ENCODE measurements at places on chromosomes 1 and 21.

- peak; percentile 55 for DNase-seq
Measured at GRCh38 chr1:100184536-100184935, 6.5 kb upstream of the LRRC39 start.

DNA sequence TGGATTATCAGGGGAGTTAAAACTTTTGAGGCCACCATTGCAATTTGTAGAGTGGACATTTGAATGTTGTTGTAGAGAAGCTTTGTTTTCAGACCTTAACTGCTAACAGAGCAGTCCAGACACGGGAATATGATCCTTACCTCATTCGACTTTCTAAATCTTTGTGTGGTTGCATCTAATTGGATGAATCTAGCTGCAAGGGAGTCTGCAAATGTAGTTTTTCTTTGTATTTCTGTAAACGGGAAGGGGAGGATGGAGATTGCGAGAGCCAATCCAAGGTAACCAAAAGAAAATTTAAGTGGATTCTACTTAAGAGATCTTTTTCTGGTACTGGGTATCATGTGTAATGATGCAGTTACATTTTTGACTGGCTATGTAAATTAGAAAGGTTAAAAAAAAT is 110.2 kb downstream of the FMN2 start:
- no peak for DNase-seq

- no peak for DNase-seq
Measured at GRCh38 chr21:46193829-46194373, 9.6 kb upstream of the SPATC1L start.

- DNase-seq, result no peak
Measured at GRCh38 chr21:43355925-43356289, 71.0 kb downstream of the SIK1 start.

DNA sequence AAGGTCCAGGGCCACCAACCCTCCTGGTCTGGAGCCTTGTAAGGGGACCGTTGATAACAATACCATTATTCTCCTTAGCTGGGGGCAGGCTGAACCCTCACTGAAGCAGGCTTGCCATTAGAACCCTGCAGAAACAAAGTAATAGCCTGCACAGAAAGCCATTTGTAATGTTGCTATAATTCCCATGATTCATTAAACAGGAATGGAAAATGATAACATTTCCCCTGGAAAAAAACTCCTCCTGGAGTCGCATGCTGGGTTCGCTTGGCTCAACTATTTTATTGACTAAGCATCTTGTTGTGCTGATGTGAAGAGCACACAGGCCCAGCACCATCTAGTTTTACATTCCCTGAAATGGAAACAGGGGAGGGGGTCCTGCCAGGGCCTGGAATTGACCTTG is 155.6 kb upstream of the CSF3R start:
- peak; percentile 31 for DNase-seq

DNA sequence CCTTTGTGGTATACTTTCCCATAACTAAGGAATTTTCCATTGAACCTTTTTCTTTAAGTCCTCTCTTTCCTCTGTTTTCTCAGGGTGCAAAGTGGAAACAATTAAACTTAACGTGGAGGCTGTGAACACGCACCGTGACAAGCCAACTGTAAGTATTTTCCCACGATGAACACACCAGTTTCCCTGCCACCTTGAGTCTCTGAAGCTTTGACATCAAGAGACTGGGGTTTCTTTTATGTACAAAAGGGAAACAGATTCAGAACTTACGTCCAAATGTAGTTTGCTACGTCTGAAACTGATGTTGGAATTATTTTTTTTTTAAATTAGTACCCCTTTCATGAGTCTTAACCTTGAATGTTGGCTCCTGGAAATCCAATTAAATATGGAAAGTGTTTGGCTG is 17.2 kb upstream of the C4BPB start:
- DNase-seq, result no peak

DNA sequence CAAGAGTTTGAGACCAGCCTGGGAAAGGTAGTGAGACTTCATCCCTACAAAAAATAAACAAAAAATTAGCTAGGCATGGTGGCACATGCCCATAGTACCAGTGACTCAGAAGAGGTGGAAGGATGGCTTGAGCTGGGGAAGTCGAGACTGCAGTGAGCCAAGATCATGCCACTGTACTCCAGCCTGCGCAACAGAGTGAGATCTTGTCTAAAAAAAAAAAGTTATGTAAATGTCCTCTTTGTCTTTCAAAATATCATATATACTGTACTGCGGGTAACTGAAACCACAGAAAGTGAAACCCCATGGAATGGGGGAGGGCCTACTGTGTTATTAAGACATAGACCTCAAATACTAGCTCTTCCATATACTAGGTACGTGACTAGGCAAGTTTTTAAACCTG is 20.8 kb downstream of the ACADM start:
- DNase-seq, result no peak

DNA sequence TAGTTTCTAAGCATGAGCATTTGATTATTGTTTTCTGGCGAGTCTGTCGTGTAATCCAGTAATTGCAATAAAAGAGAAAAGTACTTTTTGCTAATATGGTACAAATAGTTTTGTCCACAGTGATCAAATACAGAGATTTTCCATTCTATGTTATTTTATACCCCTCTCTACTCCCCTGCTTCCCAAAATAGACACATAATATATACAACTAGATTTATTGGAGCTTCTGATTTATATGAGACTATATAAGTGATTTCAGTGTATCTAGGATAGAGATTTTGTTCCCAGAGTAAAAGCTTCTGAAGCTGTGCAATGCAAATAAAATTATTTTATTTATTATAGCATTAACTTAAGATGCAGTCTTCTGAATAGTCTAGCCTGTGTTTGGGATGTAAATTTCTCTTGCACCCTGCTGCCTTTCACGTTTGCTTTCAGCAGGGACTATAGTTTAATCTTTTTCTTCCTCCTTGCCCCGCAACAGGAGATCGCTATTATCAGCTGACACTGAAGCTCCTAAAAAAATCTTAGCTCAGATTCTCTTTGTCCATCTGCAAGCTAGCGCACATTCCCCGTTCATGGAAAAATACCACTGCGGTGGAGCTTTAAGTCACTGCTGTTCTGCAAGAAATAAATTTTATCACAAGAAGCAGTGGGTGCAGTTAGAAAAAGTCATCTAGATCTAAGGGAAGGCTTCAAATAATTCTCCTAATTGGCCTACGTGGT is 273.3 kb downstream of the DISC1 start:
- DNase-seq, result no peak

DNA sequence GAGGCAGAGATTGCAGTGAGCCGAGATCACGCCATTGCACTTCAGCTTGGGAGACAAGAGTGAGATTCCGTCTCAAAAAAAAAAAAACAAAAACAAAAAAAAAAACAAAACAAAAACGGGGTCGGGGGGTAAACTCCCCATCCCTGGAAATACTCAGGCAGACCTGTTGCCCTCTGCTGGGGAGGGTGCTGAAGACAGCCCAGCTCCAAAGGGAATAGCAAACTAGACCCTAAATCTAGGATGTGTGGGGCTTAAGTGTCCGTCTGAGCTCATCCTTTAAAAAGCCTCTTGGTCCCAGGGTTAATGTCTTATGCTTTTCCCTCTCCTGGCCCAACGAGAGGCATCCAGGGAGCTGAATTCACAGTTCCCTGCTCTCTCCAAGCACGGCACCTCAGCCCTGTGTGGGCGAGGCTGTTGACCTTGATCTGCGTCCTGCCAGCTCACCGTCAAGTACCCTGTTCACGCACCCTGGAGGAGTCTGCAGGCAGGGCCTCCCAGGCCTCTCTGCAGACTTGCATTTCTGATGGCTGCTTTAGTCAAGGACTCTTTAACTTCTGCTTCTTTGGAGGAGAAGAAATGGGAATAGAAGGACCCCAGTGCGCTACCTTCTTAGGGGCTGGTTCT is 22.3 kb downstream of the KCND3 start:
- no peak for DNase-seq

DNA sequence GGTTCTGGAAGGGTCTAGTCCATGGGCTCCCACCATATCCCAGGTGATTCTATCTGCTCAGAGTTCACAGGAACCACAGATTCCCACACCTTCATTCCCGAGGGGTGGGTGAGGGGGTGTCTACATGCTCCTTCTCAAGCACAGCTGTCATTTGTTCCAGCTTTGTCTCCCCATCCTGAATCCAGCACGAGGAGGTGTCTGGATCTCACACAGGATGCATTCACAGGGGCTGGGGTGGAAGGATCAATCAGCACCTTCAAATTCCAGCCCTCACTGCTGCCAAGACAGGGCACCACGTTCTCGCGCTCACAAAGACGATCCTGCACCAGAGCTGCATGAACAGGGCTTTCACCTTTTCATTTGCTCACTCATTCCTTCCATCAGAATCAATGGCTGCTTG is 52.7 kb downstream of the TCP10L start:
- no peak for DNase-seq

GRCh38 chr1:193909406-193910082 is 723.1 kb upstream of the B3GALT2 start:
- no peak for DNase-seq

DNA sequence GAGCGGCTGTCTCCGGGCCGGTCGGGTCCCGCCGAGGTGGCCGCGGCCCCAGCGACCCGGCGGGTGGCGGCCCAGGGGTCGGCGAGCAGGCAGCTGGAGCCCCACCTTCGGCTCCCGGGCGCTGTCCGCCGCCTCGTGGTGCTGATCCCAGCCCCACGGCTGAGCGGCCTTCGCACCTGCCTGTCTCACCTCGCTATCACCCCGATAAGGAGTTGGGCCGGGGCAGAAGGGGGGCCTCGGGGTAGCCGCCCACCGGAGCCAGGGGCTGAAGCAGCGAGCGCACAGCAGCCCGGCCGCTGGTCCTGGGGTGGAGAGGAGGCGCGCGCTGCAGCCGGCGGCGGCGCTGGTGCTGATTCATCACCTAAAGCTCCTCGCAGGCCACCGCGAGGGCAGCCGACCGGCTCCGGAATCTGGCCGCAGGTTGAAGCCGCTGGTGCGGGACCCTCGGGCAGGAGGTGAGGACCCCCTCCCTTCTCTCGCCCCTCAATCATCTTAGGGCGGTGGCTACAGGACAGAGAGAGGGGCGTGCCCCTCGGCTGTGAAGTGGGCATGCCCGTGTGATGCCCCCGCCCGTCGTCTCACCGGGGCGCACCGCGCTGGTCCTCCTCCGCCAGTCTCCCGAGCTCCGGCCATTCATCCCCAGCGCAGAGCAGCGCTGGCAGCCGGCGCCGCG is 575 bp downstream of the TRIM67 start:
- peak; percentile 46 for DNase-seq

GRCh38 chr1:32886004-32886827 is at the start of gene HPCA:
Gene HPCA, plus strand, starts transcription at chr1:32886491. Its CDS starts 2,408 bp downstream, at chr1:32888899.
- DNase-seq, result peak; percentile 34

GRCh38 chr1:241612533-241613477 is 27.4 kb downstream of the CHML start:
- DNase-seq, result peak; percentile 66

- no peak for DNase-seq
Measured at GRCh38 chr1:79738101-79738500, 731.6 kb upstream of the ADGRL4 start.

DNA sequence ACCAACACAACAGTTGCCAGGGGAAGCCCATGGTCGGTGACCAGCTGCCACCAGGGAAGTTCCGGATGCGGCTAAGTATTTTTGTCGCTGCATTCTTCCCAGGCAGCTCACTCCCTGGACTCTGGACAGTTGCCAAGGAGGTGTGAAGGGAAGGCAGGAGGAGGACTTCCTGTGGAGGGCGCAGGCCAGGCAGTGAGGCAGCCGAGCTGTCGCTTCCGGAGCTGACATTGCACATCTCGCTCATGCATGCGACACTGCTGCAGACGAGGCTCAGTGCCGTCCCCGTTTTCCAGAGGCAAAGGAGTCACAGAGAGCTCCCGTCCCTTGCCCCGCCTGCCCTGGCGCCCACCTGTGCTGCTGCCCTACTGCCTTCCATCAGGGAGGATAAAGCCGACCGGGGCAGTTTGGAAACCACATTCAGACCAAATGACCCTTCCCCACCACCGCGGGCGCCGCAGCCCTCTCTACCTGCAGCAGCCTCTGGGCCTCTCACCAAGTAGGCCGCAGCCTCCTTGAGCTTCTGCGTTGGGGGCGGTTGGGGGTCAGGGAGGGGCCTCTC is 81.4 kb downstream of the NENF start:
- peak; percentile 54 for DNase-seq

DNA sequence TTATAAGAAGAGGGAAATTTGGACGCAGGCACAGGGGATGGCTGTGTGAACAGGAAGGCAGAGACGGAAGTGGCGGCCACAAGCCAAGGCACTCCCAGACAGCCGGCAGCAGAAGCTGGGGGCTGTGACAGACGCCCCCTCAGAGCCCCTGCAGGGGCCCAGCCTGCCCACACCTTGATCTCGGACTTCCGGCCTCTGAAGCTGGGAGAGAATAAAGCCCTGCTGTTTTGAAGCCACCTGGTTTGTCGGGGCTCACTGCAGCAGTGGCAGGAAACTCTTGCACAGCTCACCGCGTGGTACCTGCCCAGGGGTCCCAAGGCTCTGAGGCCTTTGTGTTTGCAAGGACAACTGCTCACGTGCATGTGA is 13.7 kb downstream of the MEGF6 start:
- no peak for DNase-seq

GRCh38 chr1:58971629-58972140 is 187.8 kb upstream of the JUN start:
- no peak for DNase-seq

DNA sequence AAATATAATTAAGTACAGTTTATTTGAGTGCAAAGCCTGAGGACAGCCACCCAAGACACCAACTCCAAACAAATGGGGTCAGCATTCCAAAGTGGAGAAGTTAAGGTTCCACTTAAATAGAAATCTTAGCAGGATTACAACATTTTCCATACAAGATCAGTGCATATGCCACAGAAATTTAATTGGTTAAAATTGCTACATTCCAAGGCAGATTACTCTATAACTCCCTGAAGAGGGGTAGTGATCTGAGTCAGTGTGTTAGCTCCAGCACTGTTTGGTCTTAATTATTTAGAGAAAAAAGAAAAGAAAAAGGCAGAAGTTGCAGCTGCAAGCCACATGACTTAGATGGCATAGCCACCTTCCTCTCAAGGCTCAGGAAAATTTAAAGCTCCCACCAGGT is 297.5 kb downstream of the HHIPL2 start:
- DNase-seq, result no peak

- peak; percentile 2 for DNase-seq
Measured at GRCh38 chr1:115929881-115930280, 46.4 kb upstream of the SLC22A15 start.

- DNase-seq, result no peak
Measured at GRCh38 chr1:46691997-46692790, 20.5 kb downstream of the TEX38 start.

DNA sequence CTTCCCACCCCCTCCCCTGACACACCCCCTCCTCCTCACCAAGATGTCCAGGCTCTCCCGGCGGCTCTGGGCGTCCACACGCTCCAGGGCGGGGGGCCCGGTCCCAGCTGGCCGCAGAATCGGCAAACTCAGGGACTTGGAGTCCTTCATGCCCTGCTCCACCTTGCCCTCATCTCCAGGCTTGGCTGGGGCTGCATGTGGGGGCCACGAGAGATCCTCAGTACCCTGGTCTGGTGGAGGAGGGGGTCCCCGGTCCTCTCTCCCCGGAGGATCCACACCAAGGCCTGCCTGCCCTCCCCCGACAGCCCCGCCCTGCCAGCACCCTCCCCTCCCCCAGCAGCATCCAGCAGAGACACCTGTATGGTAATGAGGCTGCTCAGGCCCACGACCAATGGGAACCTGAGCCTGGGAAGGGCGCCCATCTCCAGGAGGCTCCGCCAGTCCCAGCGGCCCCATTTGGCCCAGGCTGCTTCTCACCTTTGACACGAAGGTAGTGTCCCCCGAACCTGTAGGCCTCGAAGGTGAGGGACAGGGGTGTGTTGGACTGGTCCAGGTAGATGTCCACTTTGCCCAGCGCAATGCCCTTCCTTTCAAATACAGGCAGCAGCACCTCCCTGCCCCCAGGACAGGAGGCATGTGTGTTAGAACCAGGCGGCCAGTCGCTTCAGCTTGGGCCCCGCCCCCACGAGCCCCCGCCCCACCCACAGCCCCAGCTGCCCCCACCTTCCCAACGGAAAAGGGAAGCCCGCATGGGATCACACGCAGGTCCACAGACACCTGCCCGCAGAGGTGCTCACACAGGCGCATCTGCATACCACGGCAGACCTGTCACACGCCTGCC is 8.2 kb upstream of the TNFRSF25 start:
- DNase-seq, result no peak

Data from kidney glomerular epithelial cell (primary cell).